ENCODE measurements at places on chromosomes 4 and X.

- no peak for DNase-seq
Measured at GRCh38 chrX:15755091-15755490, 17.0 kb downstream of the CA5B start.

DNA sequence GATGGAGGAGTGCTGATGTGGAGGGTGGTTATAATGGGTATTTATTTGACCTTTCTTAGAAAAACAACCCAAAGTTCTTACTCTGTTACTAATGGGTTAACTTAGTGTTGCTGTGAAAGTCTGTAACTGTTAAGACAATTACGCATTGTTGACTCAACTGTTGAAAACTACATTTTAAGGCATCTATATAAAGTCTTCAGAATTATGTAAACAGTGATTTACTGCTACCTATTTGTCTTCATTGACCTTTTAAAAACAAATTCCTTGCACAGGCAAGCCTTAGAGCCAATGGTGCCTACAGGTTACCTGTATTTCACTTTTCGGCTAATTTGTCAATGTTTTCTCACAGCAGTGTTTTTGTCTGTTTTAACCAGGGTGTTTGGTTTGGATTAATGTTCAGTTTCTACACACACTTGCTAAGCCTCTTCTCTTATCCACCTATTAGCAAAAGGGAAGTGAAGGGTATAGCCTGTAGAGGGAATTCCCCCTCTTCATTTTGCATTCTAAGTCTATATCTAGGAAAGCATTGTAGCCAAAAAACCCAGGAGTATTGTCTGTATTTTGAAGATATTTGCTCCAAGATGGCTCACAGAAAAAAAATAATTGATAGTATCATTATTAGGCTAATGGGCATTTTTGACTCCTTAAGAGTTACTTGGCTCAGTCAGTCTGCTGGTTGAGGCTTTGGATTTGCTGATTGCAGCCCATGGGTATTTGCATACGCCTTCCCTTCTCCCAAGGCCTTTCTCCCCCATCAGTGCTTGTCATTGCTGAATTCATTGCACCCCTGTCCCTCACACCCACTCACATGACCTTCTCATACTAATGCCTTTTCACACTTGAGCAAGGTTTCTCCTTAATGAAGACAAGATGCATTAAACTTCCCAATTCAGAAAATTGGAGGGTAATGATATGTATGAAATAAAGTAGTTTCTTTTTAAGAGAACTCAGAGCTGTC is 30.5 kb downstream of the AFF1 start:
- no peak for DNase-seq

DNA sequence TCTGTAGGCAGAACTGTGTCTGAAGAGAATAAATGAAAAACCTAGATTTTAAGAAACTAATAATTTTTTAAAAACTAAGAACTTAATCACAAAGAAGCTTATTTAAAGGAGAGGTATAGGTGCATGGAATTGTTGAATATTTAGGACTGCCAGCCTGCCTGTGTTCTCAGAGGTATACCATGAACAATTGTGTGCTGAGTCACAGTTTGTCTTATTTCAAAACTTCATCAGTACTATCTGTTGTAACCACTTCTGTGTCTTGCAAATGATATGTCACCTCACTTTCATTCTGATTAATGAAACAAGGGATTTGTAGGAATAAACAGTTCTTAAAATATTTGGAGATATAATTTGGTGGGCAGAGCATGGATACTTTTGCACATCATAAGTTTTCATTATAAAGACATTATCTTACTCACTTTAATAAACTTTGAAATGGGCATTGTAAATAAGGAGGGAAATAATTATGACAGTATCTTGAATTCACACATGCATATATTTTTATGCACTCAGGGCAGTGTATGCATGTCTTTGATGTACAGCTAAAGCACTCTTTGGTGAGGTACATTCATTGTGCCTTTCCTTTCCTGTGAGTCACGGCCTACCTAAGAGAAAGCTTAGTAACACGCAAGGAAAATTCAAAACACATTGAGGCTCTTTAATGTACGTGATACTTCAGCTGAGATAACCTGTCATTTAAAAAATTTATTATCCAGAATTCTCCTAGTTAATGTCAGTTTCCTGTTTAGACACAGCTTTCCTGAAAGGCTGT is 31.7 kb downstream of the STOX2 start:
- DNase-seq, result no peak

DNA sequence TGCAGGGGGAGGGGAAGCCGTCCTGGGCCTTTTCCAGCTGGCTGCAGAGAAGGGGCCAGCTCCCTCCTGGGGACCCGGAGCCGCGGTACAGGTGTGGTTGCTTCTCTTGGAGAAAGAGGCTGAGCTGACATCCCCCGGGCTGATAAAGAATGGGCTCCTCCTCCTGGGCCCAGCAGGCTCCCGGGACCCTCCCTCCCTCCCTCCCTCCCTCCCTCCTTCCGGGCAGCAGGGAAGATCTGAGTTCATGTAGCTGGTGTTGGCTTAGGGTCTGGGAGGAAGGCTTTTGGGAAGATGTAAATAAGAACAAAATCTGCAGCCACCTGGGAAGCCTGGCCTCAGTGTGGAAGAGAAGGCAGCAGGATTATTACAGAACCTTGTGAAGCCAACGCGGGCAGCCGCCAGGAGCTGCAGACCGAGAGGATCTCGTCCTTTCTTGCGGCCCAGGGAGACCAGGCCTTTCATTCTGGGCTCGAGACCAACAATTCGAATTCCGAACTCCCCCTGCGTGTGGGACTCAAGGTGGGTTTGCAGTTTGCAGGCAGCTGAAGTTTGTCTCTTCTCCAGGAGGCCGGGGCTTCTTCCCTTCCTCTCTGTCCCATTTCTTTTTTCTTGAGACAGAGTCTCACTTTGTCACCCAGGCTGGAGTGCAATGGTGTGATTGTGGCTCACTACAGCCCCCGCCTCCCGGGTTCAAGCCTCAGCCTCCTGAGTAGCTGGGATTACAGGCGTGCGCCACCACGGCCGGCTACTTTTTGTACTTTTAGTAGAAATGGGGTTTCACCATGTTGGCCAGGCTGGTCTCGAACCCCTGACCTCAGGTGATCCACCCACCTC is at the start of gene PLCXD1:
TSS of gene PLCXD1 (plus strand) at position 216 of the 834 bp plus-strand sequence. CDS start 2,807 bp downstream, outside the sequence.
- DNase-seq, result no peak

GRCh38 chr4:76882630-76883029 is 15.3 kb downstream of the SOWAHB start:
- no peak for DNase-seq

DNA sequence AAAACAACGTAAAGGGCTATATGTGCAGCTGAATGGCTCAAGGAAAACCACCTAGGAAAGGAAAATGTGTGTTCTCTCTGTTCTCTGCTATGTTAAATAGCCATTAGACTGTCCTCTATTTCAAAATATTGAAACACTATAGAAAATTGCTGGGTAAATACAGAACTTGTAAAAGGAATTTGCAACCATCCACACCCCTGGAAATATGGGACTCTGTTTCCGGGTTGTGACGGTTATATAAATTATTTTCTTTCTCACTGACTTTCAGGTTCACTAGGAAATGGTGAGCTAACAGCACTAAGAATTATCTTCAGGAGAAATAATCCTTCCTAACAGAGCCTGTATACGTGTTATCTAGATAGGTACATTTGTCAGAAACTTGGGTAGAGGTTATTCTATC is 161.0 kb upstream of the DKK2 start:
- DNase-seq, result no peak

DNA sequence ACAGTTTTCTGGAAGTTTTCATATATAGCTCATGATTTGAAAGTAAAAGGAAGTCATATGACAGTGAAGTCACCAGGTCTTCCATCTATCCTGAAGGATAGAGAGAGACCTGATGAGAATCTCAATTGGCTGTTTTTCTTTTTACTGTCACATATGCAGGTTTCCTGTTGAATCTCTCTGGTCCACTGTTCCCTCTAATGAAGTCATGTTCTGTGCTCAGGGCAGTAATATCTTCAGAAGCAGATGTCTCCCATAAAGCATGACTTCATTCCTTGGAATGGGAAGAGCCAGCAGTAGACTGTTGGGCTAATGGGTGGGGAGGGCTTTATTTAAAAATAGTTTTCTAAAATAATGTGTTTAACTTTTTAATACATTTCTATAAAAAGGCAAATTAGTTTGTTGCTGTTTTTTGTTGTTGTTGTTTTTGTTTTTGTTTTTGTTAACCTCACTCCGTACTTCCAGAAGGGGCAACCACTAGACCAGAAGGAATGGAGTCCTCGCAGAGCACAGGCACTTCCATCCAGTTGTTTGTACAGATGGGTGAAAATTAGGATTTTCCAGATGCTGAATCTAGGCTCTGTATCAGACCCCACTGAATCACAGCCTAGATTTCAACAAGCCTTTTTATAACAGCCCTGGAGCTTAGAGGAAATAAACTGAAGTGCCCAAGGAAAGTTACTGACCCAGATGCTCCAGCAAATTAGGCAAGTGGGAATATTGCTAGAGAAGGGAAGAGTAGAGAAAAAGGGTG is 54.2 kb downstream of the AWAT2 start:
- no peak for DNase-seq

DNA sequence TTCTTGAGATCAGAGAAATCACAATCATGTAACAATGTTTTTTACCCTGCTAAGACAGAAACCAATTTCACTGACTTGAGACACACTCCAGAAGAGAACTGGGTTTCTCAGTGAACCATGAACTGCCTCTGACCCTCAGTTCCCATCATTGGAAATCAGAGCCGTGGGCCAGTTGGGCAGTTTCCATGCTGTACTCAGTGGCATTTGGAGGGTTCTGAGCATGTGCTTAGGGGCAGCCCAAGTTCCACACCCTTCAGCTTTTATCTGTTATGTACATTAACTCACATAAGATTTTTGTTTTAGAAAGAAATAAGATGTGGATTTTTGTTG is 77.9 kb downstream of the BTC start:
- no peak for DNase-seq

GRCh38 chr4:76605099-76605563 is 170.1 kb downstream of the SHROOM3 start:
- no peak for DNase-seq
